ENCODE measurements at places on chromosomes 2 and 18.

DNA sequence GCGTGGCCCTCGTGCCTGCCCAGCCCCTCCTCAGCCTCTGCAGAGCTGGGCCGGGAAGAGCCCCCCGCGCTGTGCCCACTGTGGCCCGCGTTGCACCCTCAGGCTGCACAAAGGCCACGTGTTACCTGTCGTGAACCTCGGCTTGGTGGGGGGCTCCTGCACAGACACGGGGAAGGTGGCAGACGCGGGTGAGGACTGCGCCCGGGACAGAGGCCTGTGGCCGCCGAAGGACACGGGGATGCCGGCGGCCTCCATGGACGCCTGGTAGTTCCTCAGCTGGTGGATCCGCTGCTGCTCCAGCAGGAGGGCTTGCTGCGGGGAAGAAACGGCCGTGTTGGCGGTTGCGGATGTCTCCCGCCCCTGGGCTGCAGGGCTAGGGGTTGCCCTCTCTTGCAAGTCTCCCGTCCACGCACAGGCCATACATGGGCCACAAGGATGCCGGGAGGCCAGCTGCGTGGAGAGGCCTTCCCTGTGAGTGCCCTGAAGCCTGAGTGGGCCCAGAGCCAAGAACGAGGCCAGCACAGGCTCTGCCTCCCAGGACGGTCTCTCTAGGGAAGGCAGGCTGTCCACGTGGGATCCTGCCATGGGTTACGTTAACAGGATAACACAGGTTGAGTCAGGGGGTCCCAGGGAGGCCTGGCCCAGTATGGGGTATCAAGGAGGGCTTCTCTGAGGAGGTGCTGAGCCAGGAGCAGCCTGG, 263.7 kb downstream of the TWIST2 start:
- DNase-seq: no peak

DNA sequence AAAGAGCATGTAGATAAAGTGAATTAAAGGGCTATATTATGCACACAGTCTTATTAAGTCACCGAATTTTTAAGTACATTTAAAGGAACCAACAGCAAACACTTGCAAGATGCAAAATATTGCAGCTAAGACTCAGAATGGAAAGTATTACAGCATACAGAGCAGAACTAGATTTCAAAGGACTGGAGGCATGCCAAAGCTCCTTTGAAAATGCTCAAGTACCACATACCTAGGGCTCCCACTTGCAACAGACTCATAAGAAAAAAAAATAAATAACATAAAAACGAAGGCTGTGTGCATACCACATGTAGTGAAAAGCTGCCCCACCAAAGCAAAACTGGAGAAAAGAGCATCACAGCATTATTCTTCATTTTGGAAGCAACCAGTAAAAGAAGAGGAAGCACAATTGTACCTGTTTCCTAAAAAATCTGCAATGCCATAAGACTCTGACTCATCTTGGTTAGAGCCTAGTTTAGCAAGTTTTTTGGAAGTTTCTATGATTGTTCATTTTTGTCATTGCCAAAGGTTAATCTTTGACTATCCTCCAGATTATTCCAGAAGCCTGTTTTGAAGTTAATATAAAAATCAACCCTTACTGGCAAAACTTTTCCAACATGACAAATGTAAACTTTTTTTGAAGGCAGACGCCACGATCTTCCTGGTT, 306.0 kb upstream of the COL3A1 start:
- no peak for DNase-seq

DNA sequence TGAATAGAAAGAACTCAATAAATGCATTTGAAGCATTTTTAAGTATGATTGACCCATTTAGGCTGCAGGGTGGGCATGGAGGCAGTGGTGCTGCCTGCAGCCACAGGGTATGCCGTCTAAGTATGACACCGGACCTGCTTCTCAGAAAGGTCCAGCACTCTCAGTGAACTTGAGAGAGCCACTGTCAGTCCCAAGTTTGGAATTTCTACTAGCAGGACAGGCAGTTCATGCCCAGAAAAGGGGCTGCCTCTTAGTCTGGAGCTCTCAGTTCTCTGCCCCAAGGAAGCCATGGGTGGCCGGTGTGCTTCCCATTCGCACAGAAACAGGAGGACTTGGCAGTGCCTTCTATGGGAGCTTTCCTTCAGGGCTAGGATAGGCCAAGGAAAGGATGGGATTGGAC, 24.0 kb upstream of the MYCN start:
- DNase-seq: no peak

DNA sequence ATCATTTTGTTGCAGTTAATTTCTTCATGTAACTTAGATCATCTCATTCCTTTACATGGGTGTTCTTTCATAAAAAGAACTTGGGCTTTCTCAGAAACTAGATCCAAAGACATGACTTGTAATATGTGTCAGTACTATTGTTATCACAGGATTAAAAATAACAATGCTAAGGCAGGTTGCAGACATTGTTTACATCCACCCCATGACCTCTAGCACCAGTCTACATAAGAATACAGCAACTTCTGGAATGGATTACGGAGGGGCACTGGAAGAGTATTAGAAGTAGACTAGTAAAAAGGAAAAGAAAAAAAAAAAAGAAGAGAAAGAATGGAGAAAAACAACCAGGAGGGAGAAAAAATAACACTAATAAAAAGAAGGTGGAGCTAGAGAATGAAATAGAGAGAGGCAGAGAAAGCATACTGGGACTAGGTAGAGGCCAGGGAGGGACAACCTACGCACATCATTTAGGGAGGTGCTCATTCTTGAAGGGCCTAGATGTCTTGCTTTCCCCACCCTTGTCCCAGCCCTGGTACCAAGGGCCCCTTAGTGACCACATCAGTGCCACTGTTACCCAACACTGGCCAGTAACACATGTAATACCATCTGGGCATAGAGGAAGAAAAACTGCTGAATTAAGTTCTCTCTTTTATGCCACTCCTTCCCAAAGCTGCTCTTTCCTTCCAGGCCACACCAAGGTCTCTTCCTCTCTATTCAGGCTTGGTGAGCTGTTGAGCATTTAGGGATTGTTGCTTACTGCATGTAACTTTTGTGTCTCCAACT, 70.6 kb upstream of the KLF7 start:
- no peak for DNase-seq

DNA sequence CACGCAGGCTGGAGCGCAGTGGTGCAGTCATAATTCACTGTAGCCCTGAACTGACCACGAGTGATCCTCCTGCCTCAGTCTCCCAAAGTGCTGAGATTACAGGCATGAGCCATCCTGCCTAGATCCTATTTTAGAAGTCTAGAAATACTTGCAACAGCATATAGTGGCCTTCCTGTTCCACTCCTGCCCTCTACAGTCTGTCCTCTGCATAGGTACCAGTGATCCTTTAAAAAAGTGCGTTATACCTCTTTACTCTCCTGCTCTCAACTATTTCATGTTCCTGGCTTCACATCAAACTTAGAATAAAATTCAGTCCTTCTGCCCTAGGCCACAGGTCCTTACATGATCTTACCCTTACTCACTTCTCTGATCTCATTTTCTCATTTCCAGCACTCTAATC, 6.0 kb downstream of the COMMD1 start:
- peak; percentile 36 for DNase-seq

DNA sequence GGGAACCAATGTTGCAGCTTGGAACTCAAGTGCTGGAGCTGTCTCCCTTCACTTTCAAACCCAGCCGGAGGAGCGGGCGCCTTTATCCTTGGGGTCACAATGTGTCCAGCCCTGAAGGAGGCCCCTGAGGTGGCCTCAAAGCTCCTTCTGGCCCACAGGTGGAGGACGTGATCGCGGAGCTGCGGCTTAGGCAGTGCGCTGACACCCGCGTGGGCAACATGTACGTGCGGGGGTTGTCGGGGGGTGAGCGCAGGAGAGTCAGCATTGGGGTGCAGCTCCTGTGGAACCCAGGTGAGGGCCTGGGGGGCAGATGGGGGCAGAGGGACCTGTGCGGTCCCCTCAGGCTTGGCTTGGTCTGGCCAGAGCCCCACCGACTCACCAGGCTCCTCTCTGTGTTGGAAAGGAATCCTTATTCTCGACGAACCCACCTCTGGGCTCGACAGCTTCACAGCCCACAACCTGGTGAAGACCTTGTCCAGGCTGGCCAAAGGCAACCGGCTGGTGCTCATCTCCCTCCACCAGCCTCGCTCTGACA, 13.5 kb downstream of the ABCG8 start:
- no peak for DNase-seq

Data from NCI-H82 (cell line).